ENCODE measurements at places on chromosomes 6 and 20.
A peak's percentile ranks its signal among the peaks of the same experiment; 100 is the strongest.

DNA sequence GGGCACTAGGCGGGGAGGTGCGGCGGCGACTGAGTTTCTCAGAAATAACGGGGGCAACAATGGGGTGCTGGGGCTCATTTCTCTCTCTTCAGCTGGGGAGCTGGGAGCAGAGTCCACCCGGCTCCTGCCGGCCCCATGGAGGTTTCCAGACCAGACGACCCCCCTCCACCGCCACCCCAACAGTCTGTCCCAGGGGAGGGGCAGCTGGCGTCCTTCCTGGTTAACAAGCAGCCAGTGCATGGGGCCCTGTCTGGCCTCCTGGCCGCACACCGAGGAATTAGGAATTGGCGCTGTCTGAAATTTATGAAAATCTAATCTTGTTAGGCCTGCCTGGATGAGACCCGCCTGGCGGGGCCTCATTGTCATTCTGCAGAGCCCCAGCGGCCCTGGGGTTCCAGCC, 42.4 kb downstream of the PMEPA1 start:
- 0 out of 2 replicates have a peak, but pooled peaks cover 2% of the 10 kb centered on the region for H3K36me3 ChIP-seq
- H3K27me3 ChIP-seq = no peaks in the 10 kb centered on the region
- H3K4me1 ChIP-seq = peaks cover 5% of the 10 kb centered on the region
- no peak overlapping the region for H3K27ac ChIP-seq

DNA sequence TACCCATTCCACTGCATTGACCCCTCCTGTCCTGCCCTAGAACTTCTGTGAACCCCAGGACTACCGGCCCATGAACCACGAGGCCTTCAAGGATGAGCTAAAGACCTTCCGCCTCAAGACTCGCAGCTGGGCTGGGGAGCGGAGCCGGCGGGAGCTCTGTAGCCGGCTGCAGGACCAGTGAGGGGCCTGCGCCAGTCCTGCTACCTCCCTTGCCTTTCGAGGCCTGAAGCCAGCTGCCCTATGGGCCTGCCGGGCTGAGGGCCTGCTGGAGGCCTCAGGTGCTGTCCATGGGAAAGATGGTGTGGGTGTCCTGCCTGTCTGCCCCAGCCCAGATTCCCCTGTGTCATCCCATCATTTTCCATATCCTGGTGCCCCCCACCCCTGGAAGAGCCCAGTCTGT, 8.7 kb downstream of the CDC25B start:
- DNase-seq = no peak
- no peak overlapping the region for H3K27ac ChIP-seq
- no peak overlapping the region for H3K4me3 ChIP-seq
- H3K27me3 ChIP-seq = no peaks in the 10 kb centered on the region
- peaks cover 5% of the 10 kb centered on the region for H3K4me1 ChIP-seq

GRCh38 chr6:73637404-73637803, 16.4 kb downstream of the SLC17A5 start:
- H3K4me1 ChIP-seq = no peaks in the 10 kb centered on the region
- H3K27ac ChIP-seq = no peak overlapping the region
- no peaks in the 10 kb centered on the region for H3K27me3 ChIP-seq
- no peaks in the 10 kb centered on the region for H3K36me3 ChIP-seq
- no peak for DNase-seq

- no peak overlapping the region for H3K4me3 ChIP-seq
- no peaks in the 10 kb centered on the region for H3K4me1 ChIP-seq
- no peak overlapping the region for H3K27ac ChIP-seq
- no peaks in the 10 kb centered on the region for H3K36me3 ChIP-seq
- H3K27me3 ChIP-seq = no peaks in the 10 kb centered on the region
Observed at GRCh38 chr6:47922391-47922790, 140.6 kb downstream of the OPN5 start.

GRCh38 chr6:150764334-150765066, 101.0 kb upstream of the MTHFD1L start:
- no peak overlapping the region for H3K4me3 ChIP-seq
- no peak overlapping the region for H3K27ac ChIP-seq
- no peaks in the 10 kb centered on the region for H3K27me3 ChIP-seq

DNA sequence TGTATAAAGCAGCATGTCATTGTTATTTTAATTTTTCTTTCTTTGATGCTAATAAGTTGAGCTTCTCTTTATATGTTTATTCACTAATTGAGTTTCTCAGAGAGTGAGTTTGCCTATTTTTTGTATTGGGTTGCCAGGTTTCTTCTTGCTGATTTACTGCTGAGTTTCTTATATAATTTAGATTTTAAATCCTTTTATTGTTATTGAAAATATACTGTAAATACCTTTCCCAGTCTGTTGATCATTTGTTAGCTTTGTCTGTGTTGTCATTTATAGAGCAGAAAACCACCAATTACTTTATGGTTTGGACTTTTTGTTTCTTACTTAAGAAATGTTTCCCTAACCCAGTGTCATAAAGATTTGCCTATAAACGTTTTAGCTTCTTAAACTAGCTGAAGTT, 17.1 kb upstream of the RIMS4 start:
- H3K27me3 ChIP-seq = no peaks in the 10 kb centered on the region
- no peaks in the 10 kb centered on the region for H3K36me3 ChIP-seq
- H3K4me3 ChIP-seq = no peak overlapping the region
- H3K27ac ChIP-seq = no peak overlapping the region
- DNase-seq = no peak

DNA sequence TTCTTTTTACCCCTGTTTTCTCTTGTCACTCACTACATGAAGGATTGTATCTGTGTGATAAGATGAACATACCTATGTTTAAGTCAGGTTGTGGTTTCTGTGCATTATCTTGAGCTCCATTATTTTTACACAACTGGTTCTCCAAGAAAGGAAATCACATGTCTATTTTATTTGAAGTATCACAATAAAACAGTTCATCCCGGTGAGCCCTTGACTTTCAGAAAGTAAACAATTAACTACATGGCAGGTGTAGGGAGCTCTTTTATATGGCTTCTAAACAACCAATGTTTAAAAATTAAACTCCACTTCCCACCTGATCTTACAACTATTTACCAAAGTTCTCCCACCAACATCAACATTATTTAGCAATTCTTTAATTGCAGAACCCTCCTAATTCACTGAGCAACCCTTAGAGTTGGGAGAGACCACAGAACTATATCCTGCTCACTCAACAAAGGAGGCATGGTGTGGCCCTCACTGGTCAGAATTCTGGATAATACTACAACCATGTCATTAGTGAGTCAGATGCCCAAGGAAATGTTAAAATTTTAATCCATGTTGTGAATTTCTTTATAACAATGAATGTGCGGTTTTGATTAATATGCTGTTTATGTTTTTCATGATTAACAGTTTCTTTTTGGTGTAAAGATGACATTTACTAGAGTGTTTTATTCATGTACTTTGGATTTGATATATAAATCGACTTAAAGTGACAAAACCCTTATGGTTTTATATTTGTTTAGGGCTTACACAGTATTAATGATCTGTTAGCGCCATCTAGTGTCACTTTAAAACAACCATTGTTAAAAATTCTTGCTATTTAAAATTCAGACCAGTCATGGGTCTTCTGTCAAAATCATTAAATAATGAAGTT, 50.0 kb upstream of the SCGN start:
- no peaks in the 10 kb centered on the region for H3K27me3 ChIP-seq
- H3K4me1 ChIP-seq = no peaks in the 10 kb centered on the region
- H3K27ac ChIP-seq = no peak overlapping the region
- no peaks in the 10 kb centered on the region for H3K36me3 ChIP-seq
- DNase-seq = no peak

- DNase-seq = no peak
- no peaks in the 10 kb centered on the region for H3K4me1 ChIP-seq
- H3K36me3 ChIP-seq = no peaks in the 10 kb centered on the region
- H3K27me3 ChIP-seq = no peaks in the 10 kb centered on the region
- no peak overlapping the region for H3K27ac ChIP-seq
- no peak overlapping the region for H3K4me3 ChIP-seq
Observed at GRCh38 chr6:155454008-155454407, 1.6 kb downstream of the NOX3 start.

DNA sequence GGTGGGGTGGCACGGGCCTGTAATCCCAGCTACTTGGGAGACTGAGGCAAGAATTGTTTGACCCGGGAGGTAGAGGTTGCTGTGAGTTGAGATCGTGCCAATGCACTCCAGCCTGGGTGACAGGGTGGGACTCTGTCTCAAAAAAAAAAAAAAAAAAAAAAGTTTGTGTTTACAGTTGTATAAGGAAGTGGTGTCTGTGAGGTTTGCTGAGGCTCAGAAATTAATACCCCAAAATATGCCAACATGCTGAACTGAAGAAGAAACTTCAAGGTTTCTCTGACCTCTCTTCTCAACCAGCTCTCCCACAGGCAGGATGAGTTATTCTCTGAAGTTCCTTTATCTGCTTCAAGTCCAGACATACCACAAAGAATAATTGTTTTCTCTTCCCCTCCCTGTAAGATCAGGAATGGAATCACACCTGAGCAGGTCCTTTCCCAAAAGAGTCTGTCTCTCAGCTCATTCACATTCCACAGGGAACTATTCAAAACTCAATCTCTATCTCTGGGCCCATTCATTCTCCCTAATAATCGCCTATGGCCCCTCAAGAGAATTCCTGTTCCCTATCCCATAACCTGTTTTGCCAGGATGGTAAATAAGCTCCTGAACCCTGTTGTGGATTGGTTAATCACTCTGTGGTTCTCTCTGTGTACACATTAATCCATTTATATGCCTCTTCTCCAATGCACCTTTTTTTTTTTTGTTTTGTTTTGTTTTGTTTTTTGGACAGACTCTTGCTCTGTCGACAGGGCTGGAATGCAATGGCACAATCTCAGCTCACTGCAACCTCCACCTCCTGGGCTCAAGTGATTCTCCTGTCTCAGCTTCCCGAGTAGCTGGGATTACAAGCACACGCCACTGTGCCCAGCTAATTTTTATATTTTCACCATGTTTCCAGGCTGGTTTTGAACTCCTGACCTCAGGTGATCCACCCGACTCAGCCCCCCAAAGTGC, 17.4 kb upstream of the KIFC1 start:
- H3K4me1 ChIP-seq = peaks cover 5% of the 10 kb centered on the region
- no peak overlapping the region for H3K4me3 ChIP-seq
- DNase-seq = no peak

GRCh38 chr6:40037271-40037670, 103.0 kb upstream of the MOCS1 start:
- H3K27me3 ChIP-seq = no peaks in the 10 kb centered on the region
- no peak overlapping the region for H3K27ac ChIP-seq
- no peak overlapping the region for H3K4me3 ChIP-seq
- 0 out of 2 replicates have a peak, but pooled peaks cover 6% of the 10 kb centered on the region for H3K4me1 ChIP-seq

DNA sequence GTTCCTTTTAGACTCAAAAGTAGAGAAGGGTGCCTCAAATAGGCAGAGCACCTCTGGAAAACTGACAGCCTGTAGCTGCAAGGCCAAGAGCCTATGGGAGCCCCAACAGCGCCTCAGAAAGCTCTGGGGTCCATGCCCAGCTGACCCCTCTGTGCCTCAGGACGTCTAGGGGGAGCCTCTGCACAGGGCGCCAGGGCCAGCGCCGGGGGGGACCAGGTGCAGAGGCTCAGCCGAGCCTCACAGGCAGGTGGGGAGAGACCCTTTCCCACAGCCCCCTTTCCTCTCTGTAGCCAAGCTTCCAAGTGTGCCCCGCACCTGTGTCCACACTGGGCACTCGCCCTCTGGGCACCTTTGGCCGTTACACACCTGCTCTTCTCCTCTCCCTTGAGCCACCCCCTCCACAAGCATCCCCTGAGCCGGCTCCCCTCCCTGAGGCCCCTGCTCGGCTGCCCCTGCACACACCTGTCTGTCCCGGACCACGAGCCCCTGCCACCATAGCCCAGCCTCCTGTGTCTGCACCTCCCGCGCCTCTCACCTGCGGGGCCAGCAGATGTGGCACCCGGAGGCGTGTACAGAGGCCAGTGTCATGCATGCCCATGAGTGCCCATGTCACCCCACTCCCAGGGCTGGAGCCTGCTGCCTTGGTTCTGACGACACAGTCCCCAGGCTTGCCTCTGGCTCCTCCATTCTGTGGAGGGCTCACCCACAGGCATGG, 53.2 kb downstream of the GINS1 start:
- H3K27ac ChIP-seq = no peak overlapping the region
- H3K36me3 ChIP-seq = peaks cover 24% of the 10 kb centered on the region
- no peak for DNase-seq
- H3K4me1 ChIP-seq = no peaks in the 10 kb centered on the region
- H3K27me3 ChIP-seq = no peaks in the 10 kb centered on the region
- H3K4me3 ChIP-seq = no peak overlapping the region

DNA sequence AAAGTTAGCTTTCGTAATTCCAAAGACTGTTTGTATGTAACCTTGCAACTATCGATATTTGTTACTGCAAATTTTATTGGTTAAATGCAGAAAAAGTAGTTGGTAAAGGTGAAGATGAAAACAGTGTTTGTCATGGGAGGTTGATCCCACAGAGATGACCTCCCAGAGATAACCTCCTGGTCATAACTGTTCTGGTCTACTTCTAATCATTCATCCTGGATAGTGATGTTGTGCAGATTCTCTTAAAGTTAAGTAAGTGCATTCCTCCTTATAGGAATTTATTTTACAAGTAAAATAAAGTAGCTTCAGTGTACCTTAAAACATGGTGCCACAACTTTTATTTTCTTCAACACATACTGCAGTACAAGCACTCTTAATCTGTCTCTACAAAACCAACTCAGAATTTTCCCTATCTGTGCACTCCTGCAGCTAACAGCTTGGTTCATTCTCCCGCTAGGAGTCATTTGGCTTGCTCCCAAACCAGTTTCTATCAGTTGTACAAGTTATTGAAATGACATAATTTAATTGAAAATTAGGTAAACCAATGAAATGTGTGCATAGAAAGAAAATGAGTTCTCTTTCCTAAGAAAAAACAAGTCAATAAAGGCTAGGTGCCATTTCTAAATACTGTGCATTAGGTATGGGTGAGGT, 19.2 kb downstream of the METTL24 start:
- DNase-seq = no peak
- H3K4me1 ChIP-seq = no peaks in the 10 kb centered on the region
- no peak overlapping the region for H3K27ac ChIP-seq
- no peak overlapping the region for H3K4me3 ChIP-seq
- no peaks in the 10 kb centered on the region for H3K27me3 ChIP-seq

DNA sequence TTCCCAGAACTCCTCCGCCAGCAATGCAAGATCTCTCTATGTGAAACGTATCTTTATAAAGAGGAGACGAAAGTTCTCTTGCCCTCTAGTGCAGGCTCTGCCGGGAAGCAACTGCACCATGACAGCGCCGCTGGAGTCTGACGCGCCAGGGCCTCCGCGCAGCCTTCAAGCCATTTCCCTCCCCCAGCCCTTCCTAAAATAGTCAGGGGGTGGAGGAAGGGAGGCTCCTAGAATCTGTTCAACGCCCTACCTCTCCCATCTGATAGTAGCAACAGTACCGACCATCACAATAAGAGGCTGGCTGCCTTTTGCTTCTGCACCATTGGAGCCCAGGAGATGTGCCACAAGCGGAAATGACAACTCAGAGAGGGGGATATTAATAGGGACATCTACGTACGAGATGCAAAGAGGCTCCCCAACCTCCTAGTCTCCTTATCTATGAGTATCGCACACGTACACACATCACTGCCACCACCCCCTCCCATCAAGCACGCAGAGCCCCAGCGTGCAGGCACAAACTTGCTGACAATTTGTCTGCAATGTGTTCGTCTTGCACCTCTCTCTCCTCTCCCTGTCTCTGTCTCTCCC, 1.0 kb downstream of the SYNE1 start:
- peaks cover 15% of the 10 kb centered on the region for H3K27me3 ChIP-seq
- H3K27ac ChIP-seq = no peak overlapping the region
- DNase-seq = no peak
- H3K36me3 ChIP-seq = no peaks in the 10 kb centered on the region
- H3K4me3 ChIP-seq = peak overlapping the region; percentile 60
- no peaks in the 10 kb centered on the region for H3K4me1 ChIP-seq

GRCh38 chr20:32945710-32946221, 58.5 kb downstream of the SUN5 start:
- DNase-seq = no peak
- no peak overlapping the region for H3K27ac ChIP-seq
